Lower leg skin (tissue), 4 donors: ENCODE measurements at places on chromosomes 12 and 14.

GRCh38 chr12:68976395-68976841, 43.4 kb upstream of the CPM start:
- DNase-seq: no peak

DNA sequence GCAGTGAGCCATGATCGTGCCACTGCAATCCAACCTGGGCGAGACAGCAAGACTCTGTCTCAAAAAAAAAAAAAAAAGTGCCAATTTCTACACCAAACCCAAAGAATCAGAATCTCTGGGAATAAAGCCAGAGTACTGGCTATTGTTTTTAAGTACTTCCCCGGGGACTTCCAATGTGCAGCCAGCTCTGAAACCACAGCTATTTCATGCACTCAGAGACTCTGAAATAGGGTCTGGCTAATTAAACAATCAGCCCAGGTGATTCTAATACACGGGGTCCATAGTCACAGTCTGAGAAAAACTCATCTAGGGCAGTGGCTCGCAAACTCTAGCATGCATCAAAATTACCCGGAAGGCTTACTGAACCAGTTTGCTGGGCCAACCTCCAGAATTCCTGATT, 56.3 kb downstream of the SIX6 start:
- DNase-seq: no peak

GRCh38 chr12:121246893-121247557, 37.1 kb downstream of the P2RX4 start:
- no peak for DNase-seq

DNA sequence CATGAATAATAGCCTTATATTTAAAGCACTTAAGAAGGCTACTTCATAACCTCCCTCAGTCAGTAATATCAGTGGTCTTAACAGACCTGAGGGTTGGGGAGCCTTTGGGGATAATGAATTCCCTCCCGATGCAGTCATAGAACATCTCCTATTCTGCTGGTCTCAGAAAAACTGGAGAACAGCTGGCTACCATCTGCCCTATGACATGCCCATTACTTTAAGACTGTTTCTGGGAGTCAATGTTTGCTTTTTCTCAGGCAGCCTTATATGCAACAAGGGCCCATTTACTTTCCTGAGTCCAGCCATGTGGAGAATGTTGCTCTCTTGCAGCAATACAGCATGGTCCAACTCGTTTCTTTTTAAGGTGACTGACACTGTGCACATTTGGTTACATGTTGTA, 161.7 kb upstream of the PARP11 start:
- DNase-seq: no peak

- DNase-seq: no peak
Measured at GRCh38 chr14:23052182-23052623, 5.1 kb downstream of the CDH24 start.

DNA sequence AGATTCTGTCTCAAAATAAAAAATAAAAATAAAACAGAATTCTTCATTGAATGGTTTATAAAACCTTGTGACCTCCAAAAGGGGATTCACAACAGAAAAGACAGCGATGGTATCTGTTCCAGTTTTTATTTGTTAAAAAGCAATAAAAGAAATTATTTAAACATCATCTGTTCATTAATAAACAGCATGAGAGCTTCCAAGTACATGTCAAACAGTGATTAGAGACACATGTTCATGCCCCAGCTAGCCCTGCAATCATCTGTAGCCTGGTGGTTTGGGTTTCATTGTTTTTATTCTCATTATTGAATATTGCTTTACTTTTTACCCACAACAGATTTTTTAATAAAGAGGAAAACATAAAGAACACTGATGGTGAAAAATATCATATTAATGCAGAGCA, 173.3 kb downstream of the ANO2 start:
- no peak for DNase-seq

- peak; percentile 84 for DNase-seq
Measured at GRCh38 chr12:116524964-116525379, 34.2 kb upstream of the MAP1LC3B2 start.

- no peak for DNase-seq
Measured at GRCh38 chr12:57270966-57271470, 20.0 kb upstream of the STAC3 start.

DNA sequence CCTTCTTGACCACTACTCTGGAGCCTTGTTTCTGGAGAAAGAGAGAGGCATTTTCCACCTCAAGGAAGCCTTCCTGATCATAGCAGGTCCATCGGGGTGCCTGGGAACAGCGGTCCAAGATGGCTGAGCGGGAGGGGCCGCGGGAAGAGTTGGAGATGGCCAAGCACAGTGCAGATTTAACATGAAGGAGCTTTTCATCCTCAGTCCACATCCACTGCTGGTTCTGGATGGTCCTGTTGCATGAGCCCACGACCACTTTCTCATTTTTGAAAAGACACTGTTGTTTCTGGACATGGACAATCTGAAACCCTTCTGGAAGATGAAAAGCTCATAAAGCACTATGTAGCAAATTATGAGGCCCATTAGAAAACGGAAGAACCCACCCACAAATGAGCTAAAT, 1.5 kb downstream of the PTPRB start:
- no peak for DNase-seq

DNA sequence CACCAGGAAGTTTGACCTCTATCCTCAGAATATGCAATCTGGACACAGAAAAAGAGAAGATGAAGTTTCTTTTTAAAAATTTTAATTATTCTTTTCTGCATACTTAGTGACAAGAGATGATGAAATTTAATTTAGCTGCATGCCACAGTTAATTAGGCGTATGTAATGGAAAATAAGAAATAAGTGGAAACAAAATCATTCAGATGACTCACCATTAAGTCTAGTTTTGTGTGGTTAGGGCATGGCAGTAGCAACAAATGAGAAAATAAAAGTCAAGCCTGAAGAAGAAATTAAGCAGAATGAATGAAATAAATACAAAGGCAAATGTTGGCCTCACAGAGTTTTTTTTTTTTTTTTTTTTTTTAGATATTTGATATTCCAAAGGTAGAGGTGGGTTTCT, 30.9 kb upstream of the KLRD1 start:
- DNase-seq: no peak

DNA sequence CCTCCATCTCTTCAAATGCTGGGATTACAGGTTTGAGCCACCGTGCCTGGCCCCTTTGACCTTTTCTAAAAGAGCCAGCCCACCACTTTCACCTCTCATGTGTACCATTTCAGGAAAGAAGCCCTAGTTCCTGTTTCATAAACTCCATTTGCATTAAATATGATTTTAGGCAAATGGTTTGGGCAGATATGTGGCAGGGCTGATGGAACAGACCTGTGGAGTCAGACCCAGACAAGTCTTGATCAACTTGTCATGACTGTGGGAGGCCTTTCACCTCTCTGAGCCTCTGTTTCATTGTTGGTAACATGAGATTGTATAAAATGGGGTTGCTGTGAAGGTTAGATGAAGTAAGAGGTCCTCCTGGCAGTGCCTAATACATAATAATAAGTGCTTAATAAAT, 5.2 kb upstream of the MAP3K9 start:
- DNase-seq: no peak
